Activated naive CD4-positive, alpha-beta T cell treated with anti-CD3 and anti-CD28 coated beads for 36 hours (primary cell): ENCODE measurements at places on chromosomes 11 and 22.

- DNase-seq: no peak
Observed at GRCh38 chr11:4826425-4826824, 5.3 kb downstream of the OR51F2 start.

DNA sequence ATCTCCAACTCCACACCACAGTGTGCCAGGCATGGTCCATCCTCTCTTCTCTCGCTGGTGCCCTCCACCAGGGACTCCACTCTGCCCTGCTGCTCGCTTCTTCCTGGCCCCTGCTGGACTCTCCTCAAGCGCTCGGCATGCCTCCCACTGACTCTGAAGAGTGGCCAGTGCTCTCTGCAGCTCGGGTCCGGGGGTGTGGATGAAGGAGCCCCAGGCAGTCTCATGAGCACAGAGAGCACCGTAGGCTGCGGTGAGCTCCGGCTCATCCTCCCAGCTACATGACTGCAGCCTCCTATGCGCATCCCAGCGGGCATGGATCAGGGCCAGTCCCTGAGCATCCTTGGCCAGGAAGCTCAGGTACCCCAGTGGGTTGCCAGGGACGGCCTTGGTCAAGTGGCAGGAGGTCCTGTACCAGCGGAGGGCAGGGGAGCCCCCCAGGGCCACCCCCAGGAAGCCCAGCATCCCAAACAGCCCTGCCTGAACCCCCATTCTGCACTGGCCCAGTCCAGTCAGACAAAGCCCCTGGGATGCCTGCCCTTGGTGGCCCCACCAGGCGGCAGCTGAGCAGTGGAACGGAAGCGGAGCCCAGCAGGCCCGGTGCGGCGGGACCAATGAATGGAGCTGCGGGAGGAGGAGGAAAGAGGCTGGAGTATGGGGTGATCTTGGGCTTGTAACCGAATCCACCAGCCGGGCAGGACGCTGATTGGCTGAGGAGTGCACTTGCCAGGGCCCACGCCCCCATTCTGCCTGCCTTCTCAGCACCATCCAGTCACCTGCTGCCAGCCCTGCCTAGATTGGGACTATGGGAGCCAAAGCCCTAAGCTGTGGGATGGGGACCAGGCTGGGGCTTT is at the start of gene PLA2G3:
Gene PLA2G3 (minus strand): TSS at position 643 of the 851 bp plus-strand sequence. CDS start 154 bp downstream, at position 489.
- DNase-seq: no peak

DNA sequence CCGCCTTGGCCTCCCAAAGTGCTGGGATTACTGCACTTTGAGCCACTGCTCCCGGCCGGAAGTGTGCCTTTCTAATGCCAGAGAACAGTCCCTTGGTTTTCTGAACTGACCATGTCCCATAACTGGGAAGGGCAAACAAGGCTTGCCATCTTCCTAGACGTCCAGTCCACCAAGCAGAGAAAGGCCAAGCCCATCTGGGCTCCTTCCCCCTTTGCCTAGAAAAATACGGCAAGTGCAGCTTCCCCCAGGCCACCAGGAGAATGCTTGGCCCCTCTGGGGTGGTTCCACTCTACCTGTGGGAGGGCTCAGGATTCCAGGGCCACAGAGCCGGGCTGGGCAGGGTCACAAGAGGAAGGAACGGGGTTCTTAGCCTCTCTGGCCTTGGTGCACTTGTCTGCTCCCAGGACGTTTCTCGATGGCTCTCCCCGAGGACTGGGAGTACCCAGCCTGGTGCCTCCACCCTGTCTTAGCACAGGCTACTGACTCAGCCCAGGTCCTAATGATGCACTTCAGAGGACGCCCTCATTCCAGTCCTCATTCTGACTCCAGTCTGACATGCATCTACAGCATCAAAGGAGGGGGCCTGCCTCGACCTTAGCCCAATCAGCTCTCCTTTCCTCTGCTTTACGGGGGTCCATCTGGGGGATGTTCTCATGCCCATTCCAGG is 1.2 kb downstream of the USP2 start:
- DNase-seq: no peak

DNA sequence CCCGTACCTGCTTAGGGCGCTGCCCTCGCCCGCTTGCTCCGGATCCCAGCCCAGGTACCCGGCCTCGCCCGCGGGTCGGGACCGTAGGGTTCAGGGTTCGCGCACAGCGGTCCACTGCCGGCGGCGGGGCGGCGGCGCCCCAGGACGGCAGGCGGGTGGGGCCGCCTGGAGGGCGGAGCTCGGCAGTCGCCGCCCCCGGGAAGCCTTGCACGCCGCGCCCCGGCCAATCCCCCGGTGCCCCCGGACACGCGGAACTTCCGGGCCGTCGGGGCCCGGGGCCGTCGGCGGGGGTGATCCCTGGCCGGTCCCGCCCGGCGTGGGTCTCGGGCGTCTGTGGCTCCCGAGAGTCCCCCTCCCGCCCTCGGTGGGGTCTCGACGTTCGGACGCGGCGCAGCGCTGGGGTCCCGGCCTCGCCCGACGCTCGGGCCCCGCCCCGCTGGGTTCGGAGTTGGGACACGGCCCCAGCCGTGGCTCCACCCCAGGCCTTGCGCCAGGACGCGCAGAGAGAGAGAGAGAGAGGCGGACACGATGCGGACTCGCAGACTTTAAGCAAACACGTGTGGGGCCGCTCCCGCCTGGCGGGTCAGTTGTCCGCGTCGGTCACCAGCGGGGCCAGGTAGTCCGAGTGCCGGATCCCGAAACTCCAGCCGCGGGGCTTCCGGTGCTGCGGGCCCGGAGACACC is at the start of gene TYMP:
Gene TYMP (minus strand): TSS at position 116 of the 683 bp plus-strand sequence. CDS start 303 bp downstream, outside the sequence.
- DNase-seq: peak; percentile 75

DNA sequence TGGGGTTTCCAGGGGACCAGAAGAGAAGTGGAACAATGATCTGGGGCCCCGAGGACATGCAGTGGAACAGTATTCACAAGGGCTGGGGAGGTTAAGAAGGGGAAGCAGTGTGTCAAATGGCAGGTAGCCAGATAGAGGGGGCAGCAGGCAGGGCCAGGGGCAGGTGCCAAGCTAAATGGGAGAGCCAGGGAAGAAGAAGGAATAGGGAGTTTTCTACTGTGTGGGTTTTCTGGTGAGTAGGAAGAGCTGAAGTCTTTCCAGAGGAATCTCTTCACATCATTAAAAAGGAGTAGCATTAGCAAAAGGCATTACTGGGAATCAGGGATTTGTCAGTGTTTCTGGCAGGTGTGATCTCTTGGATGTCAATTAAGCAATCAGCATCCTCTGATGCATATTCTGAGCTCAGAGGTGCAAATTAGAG is 55.8 kb downstream of the IRAG1 start:
- no peak for DNase-seq

- DNase-seq: no peak
Observed at GRCh38 chr11:129723146-129723760, 92.4 kb upstream of the TMEM45B start.

GRCh38 chr11:1077033-1077416 is 2.4 kb downstream of the MUC2 start:
- no peak for DNase-seq

DNA sequence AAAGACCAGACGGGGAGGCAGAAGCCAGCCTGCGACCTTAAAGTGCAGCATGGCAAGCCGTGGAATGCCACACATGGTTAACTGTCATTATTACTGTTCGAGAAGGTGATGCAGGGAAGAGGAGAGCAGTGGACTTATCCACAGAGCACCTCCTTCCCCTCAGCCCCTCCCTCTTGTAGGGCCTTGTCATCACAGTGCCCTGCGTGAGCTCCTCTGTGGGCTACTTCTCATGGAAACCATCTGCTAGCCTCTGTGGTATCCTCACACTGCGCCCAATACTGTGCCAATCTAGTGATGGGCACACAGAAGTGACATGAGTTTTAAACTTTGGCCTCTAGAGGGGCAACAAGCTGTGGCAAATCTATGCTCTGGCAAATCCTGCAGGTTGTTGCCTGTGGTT is 18.2 kb upstream of the CCDC134 start:
- DNase-seq: peak; percentile 40

- no peak for DNase-seq
Observed at GRCh38 chr11:12092714-12093113, 17.7 kb upstream of the MICAL2 start.

DNA sequence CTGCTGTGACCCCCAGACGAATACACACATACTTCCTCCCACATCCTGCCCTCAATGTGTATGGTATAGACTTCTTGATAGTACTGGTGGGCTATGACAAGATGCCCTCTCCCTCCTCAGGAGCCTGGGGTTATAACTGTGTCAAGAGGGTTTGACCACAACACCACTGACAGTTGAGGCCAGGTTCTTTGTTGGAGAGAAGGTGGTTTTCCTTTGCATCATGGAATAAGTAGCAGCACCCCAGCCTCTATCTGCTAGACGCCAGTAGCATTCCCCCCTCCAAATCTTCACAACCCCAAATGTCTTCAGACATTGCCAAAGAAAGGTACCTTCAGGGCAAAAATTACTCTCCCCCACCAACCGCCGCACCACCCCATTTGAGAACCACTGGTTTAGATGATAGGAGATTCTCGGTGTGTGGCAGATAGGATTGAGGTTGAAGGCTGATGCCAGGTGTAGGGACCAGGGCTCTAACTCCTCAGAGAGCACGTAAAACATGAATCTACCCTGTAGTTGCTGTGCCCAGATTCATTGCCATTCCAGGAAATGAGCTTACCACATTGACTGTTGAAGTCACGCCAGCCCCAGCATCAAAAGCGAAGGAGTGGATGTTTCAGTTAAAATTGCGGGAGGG is 5.5 kb upstream of the MYO18B start:
- DNase-seq: peak; percentile 83

DNA sequence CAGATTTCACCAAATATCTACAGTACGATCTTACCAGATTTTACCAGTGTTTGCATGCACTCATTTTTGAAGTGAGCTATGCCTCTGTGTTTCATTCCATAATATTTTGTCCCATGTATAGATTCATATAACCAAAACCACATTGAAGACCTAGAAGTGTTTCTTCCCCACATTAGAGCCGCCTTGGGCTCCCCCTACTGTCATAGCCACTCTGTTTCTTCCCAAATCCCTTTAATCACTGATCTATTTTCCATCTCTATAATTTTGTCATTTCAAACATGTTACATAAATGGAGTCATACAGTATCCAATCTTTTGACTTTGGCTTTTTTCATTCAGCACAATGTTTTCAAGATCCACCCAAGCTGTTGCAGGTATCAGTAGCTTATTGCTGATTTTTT is 12.7 kb downstream of the MRGPRX3 start:
- DNase-seq: no peak

DNA sequence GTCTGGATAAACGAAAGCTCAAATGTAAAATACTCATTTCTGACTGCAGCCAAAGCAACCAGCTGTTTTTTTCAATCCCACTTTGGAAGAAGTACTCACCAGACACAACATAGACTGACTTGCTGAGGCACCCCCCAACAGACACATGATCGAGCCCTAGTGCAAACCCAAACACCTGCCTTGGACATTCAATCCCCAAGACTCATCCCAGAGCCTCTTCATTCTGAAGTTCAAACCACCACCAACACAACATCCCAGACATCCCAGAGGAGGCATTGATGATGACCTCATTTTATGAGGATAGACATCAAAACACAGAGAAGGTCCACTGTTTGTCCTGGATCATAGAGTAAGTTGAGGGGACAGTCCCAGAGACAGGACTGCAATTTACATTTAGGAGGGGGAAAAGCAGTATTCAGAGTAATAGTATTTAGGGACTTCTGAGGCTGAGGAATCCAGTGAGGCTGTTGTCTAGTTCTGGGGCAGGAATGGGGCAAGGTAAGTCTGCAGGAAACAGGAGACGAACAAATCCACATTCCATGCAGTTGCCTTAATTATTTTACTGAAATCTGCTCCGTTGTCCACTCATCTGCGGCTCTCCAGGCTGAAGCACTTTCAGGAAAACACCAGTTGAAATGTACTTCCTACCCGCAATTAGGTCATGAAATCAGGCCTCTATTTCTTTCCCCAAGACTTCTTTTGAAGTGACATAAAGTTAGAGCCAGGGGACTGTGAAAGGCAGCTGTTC is 54.8 kb downstream of the CLPB start:
- DNase-seq: no peak

DNA sequence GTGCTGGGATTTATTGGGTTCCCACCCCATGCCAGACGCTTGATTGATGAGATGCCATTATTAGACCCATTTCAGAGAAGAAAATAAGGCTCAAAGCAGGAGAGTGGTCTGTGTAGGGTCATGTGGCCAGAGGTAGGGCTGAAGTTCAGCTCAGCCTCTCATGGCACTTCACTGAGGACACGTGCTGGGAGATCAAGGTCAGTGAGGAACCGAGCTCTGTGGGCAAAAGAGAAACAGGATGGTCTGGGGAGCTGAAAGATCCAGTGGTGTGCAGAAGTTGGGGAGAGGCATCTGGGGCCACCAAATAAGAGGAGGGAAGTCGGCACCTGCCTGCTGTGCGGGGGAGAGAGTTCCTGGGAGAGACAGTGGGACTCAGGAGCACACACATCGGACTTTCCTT is 19.6 kb downstream of the RHOD start:
- no peak for DNase-seq

DNA sequence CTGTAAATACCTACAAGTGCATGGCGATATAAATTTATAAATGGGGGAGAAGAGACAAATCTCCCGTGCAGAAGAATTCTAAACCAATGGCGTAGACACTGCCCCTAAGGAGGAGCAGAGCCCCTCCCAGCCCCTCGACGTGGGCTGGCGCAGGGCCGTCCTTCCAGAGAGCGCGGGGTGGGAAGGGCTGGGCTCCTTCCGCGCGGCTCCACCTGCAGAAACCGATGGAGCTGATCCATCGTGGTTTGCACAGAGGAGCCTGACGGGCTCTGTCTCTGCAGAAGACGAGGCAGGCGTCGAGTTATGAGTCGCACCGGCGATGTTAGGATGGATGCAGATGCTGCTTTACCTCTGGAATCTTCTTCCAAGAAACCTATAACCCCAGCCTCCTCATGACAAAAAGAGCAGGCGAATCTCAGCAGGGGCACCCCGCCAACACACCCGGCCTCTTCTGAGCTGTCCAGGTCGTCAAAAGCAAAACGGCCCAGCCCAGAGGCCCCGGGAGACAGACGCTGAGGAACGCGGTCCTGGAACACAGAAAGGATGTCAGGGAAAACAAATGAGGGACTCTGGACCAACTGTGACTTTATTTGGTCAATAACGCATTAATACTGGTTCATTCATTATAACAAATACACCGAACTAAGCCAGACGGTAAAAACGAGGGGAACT is 11.0 kb upstream of the B4GALNT4 start:
- DNase-seq: no peak

DNA sequence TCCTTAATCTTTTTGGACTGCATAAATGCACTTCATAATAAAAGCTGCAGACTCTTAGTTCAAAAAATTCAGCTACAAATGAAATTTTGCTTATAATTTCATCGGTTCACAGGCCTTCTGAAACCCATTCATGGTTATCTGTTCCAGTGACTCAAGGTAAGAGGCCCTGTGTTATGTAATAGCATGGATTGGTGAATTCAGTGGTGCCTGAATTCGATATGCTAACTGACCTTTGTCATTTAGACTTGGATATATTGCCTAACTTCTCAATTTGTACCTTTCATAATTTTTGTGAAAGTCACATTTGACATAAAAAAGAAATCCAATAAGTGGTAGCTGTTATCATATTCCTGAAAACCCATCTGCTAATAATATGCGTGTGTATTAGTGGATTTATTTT is 349.9 kb upstream of the KIRREL3 start:
- DNase-seq: no peak

DNA sequence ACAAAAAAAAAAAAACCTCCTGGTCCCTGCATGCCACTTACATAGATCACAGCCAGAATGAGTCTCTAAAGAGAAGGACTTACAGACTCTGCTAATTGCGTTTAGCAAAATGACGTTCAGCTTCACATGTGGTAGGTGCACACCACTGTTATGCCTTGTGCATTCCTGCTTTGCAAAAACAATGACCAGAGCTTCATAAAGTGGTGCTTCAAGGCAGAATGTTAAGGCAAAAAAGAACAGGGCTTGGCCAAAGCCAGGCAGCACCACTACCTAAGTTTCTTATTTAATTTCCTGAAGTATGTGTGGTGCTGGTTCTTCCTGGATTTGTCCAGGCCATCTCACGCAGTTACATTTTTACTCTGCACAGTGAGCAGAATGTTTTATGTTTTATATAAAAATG is 85.2 kb downstream of the GALNT18 start:
- DNase-seq: no peak
